ENCODE measurements at places on chromosomes 12 and 14. TPM values are rescaled to one million over a fixed set of nuclear protein-coding genes. Genes with fewer than 3 reads are reported as not detected.

The C14orf39 gene
- 2.0 TPM for total RNA-seq

The P2RX2 gene
- total RNA-seq: not detected

The IL31 gene
- not detected for total RNA-seq

The TEAD4 gene
- total RNA-seq: 17.2 TPM

The CPNE6 gene
- total RNA-seq: not detected
